ENCODE measurements at places on chromosomes 16 and 17.

GRCh38 chr16:68362262-68362913 is 51.6 kb downstream of the PRMT7 start:
- DNase-seq: no peak

DNA sequence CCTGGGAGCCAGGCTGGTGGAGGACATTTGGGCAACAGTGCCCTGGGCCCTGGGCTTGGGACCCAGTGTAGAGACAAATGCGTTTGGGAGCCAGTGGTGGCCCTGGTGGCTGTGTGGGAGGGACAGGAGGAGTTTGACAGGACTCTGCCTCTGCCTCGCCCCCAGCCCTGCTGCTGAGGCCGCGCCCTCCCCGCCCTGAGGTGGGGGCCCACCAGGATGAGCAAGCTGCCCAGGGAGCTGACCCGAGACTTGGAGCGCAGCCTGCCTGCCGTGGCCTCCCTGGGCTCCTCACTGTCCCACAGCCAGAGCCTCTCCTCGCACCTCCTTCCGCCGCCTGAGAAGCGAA is 11.9 kb upstream of the TCAP start:
- no peak for DNase-seq

DNA sequence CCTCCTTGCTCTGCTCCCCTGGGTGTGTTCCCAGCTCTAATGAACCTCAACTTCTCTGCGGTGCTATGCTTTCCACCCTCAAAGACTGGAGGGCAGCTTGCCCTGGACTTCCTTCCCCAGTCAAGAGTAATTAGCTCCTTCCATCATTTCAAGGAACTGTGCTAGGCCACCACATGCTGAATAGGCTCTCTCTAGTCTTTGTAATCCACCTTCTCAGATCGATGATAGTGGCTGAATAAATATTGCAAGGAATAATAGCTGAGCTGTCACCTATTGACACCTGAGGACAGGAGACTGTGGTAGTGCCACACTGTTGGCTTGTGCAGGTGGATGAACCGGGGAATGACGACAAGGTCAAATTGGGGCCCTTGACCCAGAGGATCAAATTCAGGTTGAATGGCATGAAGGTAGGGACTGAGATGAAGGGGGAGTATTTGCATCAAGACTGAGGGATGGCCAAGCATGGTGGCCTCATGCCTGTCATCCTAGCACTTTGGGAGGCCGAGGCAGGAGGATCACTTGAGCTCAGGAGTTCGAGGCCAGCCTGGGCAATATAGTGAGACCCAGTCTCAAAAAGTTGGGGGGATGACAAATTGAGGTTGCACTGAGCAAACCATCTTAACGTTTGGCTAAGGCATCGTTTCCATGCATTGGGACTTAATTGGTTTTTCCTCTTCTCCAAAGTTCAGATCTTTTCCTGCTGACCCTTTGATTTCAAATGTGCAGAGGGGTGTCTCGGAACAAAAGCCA is 18.8 kb upstream of the SLC5A11 start:
- no peak for DNase-seq

- DNase-seq: no peak
These were observed 16.2 kb downstream of the CIAPIN1 start for GRCh38 chr16:57430955-57431354.

DNA sequence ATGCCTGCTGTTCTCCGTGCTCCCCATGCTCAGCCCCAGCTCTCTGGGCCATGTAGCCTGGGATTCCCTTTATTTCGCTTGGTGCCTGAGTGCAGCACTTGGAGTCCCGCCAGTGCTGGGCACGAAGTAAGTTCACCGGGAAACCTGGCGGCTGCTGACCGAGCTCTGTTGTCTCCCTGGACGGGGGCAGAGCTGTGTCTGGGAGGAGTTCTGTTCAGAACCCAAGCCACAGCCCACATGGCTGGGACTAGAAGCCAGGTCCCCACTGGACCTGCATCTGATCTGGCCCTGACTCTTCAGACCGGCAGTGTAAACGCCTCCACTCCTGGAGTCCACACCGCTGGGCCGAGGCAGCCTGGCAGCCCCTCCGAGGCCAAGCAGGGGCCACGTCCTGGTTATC is 37.5 kb upstream of the CIBAR2 start:
- DNase-seq: peak; percentile 75

- no peak for DNase-seq
These were observed 54.8 kb downstream of the USP43 start for GRCh38 chr17:9700136-9700535.
